Stimulated activated CD8-positive, alpha-beta memory T cell treated with anti-CD3 and anti-CD28 coated beads, Interleukin-7, amount 100 ng/mL, for 4 hours (primary cell): ENCODE measurements at places on chromosomes 13 and 19.

- DNase-seq = no peak
Observed at GRCh38 chr13:113350065-113350937, 13.6 kb downstream of the GRTP1 start.

DNA sequence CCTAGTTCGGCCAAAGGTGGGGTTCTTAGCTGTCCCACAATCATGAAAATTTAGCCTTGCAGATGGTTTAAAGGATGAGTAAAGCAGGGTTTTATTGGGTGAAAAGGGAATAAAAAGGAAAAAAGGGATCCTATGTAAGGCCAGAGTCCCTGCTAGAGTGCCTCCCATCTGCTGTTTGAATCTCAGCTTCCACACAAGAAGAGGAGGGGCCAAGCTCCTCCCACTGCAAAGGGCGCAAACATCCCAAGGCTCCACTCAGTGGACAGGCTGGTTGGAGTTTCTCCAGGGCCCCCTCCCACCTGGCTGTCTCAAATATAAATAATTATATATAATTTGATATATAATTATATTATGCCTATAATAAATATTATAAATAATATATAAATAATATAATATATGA lies 1272.1 kb upstream of the PCDH20 start:
- no peak for DNase-seq

GRCh38 chr13:23703246-23703860 lies 133.1 kb downstream of the TNFRSF19 start:
- no peak for DNase-seq

- DNase-seq = no peak
Observed at GRCh38 chr19:31629579-31630363, 280.5 kb upstream of the TSHZ3 start.

- no peak for DNase-seq
Observed at GRCh38 chr19:36265064-36265463, 50.2 kb downstream of the ZNF146 start.

- no peak for DNase-seq
Observed at GRCh38 chr19:18157465-18158063, 4.6 kb downstream of the PIK3R2 start.

DNA sequence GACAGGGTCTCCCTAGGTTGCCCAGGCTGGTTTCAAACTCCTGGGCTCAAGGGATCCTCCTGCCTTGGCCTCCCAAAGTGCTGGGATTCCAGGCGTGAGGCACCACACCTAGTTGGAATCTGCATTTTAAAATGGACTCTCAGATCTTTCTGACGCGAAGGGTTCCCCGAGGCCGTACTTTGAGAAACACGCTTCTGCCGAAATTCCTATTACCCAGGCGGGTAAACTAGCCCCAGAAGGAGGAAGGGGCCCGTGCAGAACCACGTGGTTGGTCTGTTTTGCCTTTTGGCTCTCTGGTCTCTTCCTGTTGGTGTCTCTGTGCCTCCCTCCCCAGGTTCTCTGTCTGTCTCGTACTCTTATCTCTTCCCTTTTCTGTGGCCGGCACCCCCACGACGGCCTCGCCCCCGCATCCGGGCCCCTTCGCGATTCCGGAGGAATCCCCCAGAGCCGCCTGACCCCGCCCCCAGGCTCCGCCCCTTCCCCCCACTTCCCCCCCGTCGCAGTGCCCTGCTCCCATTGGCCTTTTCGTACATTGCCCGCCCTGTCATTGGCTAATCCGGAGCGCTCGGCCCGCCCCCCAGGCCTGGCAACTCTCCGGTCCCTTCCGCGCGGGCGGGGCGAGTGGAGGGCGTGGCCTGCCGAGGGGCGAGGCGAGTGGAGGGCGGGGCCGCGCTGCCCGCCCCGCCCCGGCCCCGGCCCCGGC lies at the start of gene TNFAIP8L1:
Gene TNFAIP8L1, plus strand, starts transcription at position 689 of the 703 bp plus-strand sequence. CDS start 12,354 bp downstream, outside the sequence.
- DNase-seq = peak; percentile 99

- no peak for DNase-seq
Observed at GRCh38 chr19:31261019-31261602, 88.1 kb downstream of the TSHZ3 start.

GRCh38 chr13:25167382-25168174 lies 4.5 kb downstream of the AMER2 start:
- DNase-seq = no peak

- no peak for DNase-seq
Observed at GRCh38 chr13:91115776-91116175, 231.7 kb upstream of the MIR17HG start.

GRCh38 chr13:21074546-21074945 lies 13.2 kb upstream of the LATS2 start:
- no peak for DNase-seq

DNA sequence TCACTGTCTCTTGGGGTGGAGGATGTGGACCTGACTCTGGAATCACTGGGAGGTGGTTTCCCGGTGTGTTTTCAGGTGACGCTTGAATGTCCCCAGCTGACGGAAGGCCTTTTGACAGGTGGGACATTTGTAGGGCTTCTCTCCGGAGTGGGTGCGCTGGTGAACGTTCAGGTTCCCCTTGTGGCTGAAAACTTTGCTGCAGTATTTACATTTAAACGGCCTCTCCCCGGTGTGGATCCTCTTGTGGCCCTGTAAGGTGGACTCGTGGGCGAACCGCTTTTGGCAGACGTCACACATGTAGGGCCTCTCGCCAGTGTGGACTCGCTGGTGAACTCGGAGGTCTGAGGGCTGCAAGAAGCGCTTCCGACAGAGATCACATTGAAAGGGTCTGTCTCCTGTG lies 7.8 kb downstream of the ZSCAN5B start:
- no peak for DNase-seq

DNA sequence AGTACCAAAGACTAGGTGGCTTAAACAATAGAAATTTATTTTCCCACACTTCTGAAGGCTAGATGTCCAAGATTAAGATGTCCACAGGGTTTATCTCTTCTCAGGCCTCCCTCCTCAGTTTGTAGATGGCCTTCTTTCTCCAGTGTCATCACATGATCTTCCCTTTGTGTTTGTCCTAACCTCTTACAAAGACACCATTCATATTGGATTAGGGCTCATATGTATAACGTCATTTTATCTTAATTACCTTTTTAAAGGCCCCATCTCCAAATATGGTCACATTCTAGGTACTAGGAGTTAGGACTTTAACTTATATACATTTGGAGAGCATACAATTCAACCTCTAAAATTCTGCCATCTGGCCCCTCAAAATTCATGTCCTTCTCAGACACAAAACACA lies 34.3 kb downstream of the N4BP2L2 start:
- DNase-seq = no peak

DNA sequence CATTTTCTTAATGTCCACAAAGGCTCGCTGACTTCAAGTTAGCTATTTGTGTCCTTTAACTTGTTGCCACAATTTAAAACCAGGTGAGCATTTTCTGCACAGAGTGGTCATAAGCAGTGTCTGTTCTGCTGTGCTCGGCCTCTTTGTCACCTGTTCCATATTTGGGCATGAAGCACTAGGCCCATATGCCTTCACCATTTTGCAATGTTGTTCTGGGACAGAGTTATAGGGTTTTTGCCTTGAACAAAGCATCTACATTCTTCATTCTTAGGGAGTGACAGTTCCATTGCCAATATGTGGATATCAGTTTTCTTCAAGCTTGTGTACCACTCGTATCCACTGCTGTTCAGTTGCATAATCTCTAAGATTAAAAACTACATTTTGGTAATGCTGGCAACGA lies 56.1 kb downstream of the LRCH1 start:
- DNase-seq = no peak

- DNase-seq = no peak
Observed at GRCh38 chr19:45037393-45038169, 1.3 kb upstream of the CLASRP start.

- no peak for DNase-seq
Observed at GRCh38 chr13:99803141-99803540, 168.4 kb downstream of the ZIC5 start.

DNA sequence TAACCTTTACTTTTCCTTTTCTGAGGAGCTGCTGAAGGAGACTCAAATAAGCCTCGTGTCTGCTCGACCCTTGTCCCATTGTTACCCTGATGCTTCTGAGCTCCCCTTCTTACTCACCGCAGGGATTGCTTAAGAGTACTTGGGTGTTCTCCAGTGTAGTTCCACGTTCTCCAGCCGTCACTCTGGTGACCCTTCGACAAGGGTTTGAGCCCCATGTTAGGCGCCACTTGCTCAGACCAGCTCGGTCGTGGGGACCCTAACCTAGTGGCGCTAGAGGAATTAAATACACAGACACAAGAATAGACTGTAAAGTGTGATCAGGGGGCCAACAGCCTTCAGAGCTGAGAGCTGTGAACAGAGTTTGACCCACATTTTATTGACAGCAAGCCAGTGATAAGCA lies 10.3 kb downstream of the ZNF480 start:
- DNase-seq = no peak

DNA sequence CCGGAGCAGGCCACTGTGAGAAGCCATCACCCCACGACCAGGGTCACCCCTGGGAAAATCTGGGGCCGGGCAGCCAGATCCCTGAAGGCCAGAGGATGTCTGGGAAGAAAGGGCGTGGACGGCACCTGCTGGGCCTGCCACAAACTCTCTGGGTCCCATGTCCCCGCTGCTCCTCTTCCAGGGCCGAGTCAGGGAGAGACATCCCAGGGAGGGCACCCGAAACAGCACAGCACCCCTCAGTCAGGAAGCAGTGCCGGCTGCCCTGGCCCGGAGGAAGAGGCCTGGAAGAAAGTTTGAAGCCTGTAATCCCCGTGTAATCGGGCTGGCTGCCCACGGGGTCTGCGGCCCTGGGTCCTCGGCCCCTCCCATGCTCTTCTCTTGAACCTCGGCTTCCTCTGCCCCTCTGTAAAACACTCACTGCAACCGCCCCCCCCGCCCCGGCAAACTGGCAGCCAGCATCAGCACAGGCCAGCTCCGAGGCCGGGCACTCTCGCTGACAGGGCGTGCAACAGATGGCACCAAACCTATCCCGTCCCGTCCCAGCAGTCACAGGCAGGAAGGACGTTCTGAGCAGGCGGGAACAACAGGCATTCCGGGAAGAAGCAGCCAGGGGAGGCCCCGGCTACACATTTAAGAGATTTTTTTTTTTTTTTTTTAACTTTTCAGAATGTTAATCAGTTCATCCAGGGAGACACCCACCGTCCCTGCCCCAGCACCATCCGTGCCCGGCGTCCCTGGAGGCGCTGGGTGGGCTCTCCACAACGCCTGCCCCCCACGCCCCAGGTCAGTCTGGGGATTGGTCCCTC lies 1.5 kb downstream of the SBNO2 start:
- DNase-seq = no peak

- no peak for DNase-seq
Observed at GRCh38 chr19:31408460-31409124, 59.4 kb upstream of the TSHZ3 start.

DNA sequence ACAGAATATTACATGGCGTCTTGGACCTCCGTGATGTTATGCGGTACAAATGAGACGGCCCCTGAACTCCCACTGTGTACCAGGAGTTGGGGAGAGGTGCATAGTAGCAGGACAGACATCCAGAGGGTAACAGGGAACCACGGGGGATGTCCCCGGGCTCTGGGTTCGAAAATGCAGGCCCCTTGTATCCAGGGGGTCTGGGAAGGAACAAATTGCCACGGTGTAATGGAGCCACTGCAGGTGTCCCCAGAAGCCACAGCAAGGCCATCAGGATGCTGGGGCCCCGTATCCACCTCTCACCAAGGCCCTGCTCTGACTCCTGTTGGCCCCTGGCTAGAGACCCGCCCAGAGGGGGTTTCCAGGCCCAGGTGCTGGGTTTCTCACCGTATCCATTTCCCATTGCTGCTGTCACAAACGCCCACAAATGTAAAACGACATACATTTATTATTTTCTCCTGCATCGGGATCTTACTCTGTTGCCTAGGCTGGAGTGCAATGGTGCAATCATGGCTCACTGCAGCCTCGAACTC lies 77.8 kb downstream of the INSR start:
- peak; percentile 10 for DNase-seq

DNA sequence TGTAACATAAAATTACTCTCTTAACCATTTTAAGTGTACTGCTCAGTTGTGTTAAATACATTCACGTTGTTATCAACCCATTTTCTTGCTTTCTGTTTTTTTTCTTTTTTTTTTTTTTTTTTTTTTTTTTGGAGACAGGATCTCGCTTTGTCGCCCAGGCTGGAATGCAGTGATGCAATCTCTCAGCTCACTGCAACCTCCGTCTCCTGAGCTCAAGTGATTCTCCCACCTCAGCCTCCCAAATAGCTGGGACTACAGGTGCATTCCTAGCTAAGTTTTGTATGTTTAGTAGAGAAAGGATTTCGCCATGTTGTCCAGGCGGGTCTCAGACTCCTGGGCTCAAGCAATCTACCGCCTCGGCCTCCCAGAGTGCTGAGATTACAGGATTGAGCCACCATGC lies 42.5 kb upstream of the C13orf42 start:
- DNase-seq = no peak

GRCh38 chr13:43880926-43881325 lies 1.2 kb downstream of the LACC1 start:
- no peak for DNase-seq
